C1 segment of cervical spinal cord (tissue), 14 donors: ENCODE measurements at places on chromosomes 1 and 21.

DNA sequence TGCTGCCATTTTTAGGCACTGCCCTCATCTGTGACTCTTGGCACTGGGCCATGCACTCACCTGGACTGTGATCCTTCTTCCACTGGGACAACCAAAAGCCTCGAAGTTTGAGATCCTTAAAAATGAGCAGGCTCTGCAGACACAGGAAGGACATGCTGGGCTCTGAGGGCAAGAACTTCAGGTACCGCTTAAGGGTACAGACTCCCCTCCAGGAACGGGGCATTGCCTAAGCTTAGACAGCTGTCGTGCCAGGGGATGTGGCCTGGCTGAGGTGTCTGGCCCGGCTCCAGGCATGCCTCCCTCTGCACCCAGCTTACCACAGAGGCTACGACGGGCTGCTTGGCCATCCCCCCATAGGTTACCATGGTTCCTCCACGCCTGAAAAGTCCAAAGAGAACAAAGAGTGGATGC is 14.2 kb upstream of the SRSF4 start:
- no peak for DNase-seq

GRCh38 chr1:26775666-26776065 is 12.1 kb upstream of the PIGV start:
- DNase-seq = no peak

DNA sequence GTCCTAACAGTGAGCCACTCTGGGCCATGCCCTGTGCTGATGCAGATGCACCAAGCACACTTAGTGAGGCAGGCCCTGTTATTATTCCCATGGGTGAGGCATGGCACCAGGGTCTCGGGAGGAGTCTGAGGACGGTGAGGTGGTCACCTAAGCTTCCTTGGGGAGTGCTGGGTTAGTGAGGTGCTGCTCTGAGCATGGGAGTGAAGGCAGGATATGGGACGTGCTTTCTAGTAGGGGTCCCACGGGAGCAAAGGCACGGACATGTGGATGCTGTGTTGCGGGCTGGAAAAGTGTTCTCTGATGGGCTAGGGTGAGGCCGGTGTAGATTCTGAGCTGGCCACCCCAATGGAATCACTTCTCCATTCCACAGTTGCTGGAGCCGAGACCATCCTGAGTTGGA is 77.5 kb upstream of the CSF3R start:
- DNase-seq = no peak

GRCh38 chr21:14875704-14876523 is 188.9 kb downstream of the NRIP1 start:
- DNase-seq = no peak

DNA sequence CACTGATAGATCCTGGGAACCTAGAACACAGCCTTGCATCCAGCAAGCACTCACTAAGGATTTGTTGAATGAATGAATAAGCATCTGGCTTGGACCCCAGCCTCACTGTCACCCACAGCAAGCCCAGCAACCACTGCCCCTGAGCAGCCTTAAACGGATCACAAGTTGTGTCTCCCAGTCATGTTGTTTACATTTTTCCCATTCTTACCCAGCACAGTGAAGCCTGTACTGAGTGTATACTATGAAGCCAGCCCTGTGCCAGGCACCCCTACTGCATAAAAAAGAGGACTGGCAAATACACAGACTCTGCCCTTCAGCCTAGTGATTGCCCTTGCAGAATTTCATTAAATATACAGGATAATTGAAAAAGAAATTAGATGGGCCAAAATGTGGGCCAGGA is 30.2 kb downstream of the RRAGC start:
- DNase-seq = no peak

DNA sequence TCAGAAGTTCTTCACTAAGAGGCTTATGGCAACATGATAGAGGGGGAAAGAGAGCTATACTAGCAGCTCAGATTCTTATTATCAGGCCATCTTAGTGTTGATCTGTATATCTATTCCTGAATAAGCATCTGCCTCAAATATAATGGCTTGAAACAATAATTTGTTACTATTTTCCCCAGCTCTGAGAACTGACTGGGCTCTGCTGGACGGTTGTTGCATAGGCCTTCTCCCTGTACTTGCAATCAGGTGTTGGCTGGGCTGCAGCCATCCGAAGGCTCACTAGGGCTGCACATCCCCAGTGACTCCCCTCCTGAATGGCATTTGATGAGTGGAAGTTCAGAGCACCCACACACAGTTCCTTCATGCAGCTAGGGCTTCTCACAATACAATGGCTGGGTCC is 116.0 kb downstream of the PROX1 start:
- DNase-seq = no peak

DNA sequence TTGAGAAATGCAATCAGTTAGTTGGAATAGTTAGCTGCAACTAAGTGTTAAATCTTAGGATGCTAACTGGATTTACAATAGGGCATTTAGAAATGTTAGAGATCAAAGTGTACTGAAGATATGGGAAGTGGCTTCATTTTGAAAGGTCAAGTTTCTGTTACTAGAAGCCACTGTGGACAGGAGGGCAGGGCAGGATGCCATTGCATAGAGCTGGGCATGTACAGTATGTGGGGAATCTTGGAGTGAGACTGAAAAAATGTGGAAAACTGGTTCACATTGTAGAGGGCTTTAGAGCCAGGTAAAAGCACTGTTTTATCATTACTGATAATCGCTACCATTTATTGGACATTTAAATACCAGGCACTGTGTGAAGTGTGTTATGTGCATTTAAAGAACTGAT is 31.0 kb downstream of the ARID1A start:
- no peak for DNase-seq

GRCh38 chr21:18114810-18115209 is 129.8 kb upstream of the CHODL start:
- no peak for DNase-seq

DNA sequence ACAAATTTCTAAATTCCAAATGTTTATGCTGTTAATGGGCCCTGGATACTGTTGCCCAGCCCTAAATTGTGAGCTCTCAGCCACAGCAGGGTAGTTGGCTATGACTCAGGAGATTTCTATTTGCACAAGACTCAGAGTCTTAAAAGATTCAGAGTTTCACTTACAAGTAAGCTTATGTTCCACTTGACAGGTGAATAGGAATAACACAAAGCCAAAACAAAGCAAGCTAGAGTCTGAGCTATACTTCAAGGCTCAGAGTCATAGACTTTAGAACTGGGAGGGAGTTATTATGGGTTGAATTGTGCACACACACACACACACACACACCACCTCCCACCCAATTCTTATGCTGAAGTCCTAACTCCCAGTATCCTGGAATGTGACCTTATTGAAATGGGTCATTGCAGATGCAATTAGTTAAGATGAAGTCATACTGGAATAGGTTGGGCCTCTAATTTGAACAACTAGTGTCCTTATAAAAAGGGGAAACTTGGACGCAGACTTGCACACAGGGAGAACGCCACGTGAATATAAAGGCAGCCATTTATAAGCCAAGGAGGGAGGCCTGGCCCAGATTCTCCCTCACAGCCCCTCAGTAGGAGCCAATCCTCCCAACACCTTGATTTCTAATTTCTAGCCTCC is 30.2 kb downstream of the PRDX6 start:
- DNase-seq = no peak

DNA sequence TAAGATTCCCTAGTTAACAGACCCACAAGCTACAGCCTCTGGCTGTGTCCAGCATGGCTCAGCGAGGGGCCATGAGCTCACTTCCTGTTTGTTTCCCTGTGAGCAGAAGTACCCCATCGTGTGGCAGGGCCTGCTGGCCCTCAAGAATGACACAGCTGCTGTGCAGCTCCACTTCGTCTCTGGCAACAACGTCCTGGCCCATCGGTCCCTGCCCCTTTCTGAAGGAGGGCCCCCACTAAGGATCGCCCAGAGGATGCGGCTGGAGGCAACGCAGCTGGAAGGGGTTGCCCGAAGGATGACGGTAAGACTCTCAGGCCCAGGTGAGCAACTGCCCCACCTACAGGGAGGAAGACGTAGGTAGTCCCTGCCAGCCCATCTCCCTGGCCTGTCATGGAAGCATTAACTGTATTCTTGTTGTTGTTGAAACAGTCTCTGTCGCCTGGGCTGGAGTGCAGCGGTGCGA is 38.2 kb downstream of the ZBTB17 start:
- no peak for DNase-seq

GRCh38 chr1:204203206-204203767 is 7.0 kb upstream of the KISS1 start:
- DNase-seq = no peak

- no peak for DNase-seq
Observed at GRCh38 chr1:92380867-92381266, 82.0 kb downstream of the RPAP2 start.

- no peak for DNase-seq
Observed at GRCh38 chr1:2082064-2082463, 31.9 kb downstream of the PRKCZ start.
